ENCODE measurements at places on chromosomes 5 and 9.

DNA sequence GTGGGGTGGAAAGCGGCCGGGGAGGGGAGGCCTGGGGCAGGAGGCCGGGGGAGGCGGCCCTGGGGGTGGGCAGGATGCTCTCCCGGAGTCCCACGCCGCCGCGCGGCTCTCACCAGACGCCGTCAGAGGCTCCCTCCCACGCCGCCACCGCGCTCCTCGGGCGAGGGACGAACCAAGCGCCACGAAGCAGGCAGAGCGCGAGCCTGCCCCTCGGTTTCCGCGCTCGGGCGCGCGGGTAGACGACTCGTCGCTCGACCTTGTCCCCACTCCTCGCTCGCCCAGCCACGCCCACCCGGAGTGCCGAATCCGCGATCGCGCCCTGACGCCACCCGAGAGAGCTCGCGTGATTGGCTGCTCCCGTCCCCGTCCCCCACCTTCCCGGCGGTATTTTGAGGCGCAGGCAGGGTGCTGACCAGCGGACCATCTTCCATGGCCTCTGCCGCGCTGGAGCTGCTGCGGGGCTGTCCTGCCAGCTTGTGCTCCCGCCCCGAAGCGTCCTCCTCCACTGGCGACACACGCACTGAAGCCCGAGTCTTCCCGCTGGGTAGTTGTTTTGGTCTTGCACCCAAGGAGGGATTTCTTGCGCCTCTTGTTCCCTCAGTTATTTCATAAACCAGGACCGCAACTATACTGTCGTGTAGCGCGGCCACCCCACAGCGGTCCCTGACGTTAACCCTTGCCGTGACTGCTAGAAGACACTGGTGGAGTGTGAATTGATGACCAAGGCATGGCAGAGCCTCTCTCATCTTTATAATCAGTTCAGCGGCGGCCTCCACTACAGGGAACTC, at the start of gene GNE:
GNE (minus strand) TSS at position 241 of the 788 bp plus-strand sequence. CDS start 9,093 bp downstream, outside the sequence.
- peak; percentile 98 for DNase-seq

- DNase-seq, result no peak
Observed at GRCh38 chr9:88748566-88749261, 213.7 kb downstream of the NXNL2 start.

- DNase-seq, result no peak
Observed at GRCh38 chr9:109139851-109140250, 20.1 kb upstream of the TMEM245 start.

DNA sequence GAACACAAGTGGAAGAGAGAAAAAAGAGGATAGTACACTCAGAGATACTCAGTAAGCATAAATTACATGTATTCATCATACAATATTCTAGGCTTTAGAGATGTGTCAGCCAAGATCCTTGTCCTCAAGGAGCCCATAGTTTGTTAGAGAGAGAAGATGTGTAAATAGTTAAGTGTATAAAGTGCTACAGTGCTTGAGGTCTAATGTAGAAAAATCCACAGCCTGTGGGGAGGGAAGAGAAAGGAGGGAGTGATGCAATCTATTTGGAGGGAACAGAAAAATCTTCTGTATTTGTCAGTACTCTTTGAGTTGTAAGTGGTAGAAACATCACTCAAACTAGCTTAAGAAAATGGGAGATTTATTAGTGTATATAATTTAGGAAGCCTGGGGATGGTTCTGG, 81.9 kb downstream of the PALM2AKAP2 start:
- DNase-seq, result no peak

DNA sequence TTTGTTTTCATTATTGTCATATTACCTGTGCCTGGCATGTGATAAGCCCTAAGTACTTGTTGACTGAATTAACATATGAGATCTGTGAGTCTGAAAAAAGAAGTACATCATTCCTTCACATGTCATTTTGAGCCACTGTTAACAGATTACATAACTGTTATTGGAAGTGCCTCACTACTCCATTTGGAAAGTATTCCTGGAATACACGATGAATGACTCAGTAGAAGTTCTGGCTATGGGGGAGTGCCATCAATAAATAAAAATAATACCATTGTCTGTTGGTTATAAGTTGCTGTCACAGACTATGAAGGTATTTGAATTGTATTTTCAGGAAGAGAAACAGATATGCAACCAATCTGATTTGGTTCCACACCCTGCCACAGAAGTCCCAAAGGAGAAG, 12.9 kb downstream of the NIPSNAP3B start:
- DNase-seq, result no peak

DNA sequence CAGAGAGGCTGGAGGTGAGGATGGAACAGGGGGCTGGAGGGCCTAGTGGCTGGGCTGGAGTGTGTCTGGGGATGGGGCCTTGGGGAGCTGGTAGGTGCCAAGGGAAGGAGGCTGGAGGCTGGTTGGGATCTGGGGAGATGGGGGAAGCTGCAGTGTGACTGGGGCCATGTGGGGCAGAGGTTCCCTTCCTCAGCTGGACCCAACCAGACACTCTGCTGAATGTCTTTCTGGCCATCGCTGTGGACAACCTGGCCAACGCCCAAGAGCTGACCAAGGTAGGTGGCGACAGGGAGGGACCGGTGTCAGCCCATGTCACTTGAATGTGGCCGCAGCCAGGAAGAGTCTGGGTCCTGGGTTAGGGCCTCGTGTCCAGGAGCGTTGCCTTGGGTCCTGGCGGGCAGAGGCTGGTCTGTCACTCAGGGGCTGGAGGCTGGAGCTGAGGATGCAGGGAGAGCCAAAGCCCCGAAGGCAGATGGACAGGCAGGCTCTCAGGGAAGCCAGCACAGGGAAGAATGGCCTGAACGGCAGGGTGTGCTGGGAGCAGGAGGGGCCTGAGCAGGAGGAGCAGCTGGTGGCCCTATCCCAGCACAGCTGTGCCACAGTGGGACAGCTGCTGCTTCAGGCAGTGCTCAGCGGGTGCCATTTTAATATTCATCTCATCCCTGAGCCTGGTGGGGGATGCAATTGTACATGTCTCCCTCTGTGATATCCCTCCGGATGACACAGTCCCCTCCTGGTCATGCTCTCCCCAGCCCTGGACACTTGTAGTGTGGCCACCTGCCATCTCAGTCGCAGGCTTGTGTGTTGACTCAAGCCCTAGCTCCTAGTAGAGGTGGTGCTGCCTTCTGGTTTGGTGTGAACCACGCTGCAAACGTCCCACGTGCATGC, 132.5 kb downstream of the CACNA1B start:
- DNase-seq, result no peak

DNA sequence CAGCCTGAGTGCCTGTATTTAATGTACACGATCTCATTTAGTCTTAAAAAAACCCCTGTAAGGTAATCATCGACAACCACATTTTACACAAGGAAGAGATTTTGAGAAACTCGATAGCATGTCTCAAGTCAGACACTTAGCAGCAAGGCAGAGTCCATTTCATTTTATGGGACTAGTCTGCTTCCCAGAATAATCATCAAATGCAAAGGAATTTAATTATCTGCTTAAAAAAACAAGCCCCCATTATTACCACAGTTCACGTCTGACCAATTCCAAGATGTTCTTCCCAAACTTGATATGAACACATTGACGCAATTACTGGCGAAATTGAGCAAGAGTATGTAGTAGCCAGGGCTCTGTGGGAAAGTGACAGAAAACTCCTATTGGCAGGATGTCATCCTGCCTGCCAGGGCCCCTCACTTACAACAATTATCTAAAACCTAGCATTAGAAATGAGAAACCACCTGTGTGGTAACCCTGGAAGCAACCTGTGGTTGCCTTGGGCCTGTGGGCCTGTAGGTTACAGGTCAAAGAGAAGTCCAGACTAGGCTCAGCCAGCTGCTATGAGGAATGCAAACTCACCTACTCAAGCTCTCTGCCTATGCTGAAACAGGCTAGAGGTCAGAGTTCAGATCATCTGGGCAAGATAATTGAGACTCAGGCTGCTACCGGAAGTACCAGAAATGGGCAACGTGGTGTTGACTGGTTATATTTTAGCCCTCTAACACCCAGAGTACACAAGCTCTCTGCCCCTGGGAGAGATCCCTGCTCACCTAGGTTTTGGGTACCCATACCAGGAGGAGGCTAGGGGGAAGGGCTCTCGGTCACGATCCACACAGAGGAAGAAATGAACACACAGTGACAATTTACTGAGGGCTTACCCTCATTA, 1.6 kb downstream of the B4GALT1 start:
- no peak for DNase-seq

Measured in activated T-cell treated with anti-CD3 and anti-CD28 coated beads, Interleukin-2, amount 50 U/mL, for 1 hour (primary cell).